ENCODE measurements at places on chromosomes 7 and 10. TPM values are rescaled to one million over a fixed set of nuclear protein-coding genes. Genes with fewer than 3 reads are reported as not detected.

DNA sequence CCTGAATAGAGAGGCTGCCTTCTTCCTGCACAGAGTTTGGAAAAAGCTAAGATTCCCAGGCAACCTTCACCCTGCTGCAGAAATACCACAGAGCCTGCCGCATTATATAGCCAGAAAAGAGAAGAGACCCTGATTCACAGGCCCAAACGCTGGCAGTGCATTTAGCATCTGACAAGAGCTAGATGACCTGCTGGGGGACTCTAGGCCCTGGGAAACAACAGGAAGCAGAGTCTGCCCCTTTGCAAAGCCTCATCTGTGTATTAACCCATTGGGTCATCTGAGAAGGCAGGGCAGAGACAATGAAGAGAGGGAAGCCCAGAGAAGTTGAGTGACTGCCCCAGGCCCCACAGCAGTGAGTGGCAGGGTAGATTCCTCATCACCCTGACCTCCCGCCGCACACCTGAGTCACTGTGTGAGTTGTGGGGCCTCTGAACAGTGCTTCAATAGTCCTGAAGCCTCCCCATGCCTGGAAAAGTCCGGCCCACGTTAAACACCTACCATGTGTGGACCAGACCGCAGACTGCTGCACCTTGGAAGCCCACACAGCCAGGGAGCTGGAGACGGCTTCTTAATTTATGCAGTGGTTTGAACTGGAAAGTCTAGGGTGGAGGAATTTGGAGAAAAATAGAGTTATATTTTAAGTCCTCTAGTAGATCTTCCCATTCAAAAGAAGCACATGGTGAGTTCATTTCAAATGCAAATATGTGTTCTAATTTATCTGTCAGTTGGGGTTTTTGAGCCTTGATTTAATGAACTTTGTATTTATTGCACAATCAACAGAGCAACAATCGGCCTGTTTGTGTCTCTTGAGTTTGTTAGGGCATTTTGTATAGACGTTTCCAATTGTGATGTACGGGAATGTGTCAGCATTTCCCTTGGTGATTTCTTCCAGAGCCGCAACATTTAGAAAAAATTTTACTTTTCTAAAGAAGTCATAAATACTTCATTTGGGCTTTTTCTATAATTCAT lies 80.4 kb upstream of the GPR26 start:
- DNase-seq, result no peak

DNA sequence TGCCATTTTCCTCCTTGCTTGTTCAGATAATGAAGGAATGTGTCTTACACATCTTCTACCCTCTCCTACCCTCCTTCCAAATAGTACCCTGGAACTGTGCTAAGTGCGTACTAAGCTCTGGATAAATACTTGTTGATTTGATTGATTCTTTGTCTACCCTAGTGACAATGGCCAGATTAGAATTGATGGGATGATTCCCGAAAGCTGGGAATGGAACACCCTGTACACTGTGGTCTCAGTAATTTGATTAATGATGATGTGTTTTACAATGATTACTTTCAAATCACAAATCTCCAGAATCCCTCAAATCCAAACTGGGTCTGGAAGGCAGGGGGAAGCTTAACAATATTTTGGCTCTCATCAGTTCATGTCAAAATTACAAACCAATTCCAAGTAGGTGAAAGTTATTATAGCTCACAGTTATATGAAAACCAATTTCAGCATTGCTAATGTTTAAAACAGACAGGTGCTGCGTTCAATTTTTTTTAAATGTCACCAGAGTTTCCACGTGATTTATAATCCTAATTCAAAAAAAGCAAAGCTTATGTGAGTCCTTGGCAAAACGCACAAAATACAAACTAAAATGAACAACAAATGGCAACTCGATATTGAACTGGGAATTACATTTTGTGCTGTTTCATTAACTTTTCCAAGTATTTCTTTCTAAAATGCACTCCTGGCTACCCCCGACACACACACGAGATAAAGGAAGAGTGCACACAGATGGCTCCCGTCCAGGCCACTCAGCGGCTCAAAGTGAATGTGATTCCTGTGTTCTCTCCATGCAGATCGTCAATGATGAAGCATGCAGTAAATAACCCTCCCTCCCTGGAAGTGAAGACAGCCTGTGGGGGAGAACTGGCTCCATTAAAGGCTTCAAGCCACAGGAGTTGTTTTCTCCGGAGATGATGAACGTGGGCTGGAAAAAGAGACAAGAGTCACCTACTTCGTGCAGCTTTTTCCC lies 21.7 kb upstream of the ADRB1 start:
- no peak for DNase-seq

DNA sequence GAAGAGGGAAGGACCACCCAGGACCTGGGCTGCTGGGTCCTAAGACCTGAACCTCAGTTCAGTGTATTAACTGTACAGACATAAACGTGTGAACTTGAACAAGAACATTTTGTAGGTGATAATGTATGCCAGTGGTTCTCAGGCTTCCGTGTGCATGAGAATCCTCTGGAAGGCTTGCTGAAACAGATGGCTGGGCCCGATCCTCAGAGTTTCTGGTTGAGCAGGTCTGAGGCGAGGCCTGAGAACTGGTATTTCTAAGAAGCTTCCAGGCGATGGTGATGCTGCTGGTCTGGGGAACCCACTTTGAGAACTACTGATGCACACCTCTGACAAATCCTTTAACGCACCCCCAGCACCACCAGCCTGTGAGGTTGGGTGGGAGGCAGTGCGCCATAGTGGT lies 70.4 kb downstream of the CDH23 start:
- DNase-seq, result no peak

GRCh38 chr7:98107313-98107721 lies 655 bp downstream of the LMTK2 start:
- no peak for DNase-seq

DNA sequence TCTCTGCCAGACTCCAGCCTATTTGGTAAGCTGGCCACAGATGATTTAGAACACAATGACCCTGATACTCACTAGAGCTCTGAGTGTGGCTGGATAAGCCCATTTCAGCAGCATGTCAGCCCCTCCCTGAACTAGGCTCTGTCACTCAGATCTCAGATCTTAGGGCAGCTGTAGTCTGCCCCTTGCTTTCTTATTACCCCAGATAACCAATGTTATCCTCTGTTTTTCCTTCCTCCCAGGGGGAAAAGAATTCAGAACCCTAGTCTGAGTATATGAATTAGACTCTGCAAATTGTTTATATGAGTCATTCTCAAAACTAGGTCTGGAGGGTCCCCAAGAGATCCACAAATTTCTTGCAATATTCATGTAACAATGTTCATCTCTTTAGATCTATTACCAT lies 286.2 kb downstream of the KCNMA1 start:
- DNase-seq, result no peak

DNA sequence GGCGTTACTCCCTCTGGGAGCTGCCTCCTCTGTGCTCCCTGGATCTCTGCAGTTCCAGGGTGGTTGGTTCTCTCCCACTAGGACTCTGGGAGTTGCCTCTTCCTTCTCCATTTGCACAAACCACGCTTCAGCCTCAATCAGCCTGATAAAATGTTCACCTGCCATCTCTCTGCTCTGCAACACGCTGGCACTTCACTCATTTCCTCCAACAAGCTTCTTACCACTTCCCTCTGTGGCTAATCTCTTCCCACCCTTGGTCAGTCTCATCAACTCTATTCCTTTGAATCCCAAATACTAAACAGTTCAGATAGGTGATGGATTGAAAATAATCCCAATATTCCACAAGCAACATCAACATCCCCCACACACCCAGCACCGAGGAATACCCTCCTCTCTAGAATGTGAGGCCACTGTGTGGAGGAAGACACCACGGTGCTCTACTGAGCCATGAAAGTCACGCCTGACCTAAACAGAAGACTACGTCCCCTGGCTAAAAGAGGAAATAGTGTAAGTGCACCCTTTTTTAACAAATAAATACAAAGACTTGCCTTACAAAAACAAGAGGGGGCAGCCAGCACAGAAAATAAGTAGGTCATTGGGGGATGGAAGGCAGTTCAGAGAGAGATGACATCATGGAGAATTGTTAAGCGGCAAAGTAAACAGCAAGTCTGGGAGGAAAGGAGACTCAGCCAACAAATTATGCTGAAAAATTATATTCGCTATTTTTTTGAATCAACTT lies 1.9 kb upstream of the FAM170B start:
- no peak for DNase-seq

GRCh38 chr7:81736091-81736490 lies 33.8 kb downstream of the HGF start:
- no peak for DNase-seq

DNA sequence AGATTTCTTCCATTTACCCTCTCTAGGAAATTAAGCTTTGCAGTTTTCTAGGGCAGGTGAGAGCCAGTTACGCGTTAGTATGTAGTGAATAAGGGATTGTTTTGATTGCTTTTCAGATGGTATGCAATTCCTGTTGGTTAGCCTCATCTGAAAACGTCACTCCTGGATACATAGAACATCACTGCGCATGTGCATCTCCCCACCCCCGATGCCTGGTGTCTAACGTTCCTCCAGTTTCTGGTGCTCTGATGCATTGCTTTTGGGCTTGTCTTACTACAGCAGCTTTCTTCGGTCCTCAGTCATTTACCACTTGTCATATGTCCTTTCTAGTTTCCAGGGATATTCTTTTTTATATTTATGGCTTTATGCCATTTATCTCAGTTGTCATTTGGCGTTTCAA lies 22.5 kb downstream of the MLLT10 start:
- no peak for DNase-seq

- DNase-seq, result no peak
Measured at GRCh38 chr7:66142334-66142733, 27.7 kb downstream of the CRCP start.

DNA sequence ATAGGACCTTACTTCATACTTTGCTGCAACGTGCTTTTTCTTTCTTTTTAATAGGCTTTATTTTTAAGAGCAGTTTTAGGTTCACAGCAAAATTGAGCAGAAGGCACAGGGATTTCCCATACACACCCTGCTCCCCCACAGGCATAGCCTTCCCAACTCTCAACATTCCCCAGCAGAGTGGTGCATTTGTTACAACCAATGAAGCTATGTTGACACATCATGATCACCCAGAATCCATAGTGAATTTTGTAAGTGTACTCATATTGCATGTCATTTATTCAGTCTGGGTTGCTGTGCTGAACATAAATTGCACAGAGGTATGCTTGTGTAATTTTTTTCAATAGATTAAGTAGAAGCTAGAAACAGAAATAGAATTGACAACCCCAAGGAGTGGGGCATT lies 327.3 kb downstream of the INHBA start:
- no peak for DNase-seq

GRCh38 chr10:33542752-33543505 lies 208.5 kb upstream of the NRP1 start:
- no peak for DNase-seq

GRCh38 chr7:89377219-89377618 lies 581.7 kb upstream of the TEX47 start:
- no peak for DNase-seq

DNA sequence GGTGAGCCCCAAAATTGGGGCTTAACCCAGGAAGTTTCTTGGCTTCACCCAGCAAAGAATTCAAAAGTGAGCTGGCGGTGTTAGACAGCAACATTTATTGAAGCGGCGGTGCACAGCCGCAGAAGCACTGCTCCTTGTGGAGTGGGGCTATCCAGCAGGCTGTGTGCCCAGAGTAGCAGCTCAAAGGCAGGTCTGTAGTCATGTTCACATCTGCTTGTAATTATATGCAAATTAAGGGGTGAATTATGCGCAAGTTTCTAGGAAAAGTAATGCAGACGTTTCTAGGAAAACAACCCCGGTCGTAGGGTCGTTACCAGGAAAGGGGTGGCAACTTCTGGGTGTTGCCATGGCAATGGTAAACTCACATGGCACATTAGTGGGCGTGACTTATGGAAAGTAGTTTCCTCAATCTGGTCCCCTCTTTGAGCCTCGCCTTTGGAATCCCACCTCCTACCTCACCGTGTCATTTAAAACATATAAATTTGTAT lies 13.7 kb upstream of the KBTBD2 start:
- peak; percentile 69 for DNase-seq

DNA sequence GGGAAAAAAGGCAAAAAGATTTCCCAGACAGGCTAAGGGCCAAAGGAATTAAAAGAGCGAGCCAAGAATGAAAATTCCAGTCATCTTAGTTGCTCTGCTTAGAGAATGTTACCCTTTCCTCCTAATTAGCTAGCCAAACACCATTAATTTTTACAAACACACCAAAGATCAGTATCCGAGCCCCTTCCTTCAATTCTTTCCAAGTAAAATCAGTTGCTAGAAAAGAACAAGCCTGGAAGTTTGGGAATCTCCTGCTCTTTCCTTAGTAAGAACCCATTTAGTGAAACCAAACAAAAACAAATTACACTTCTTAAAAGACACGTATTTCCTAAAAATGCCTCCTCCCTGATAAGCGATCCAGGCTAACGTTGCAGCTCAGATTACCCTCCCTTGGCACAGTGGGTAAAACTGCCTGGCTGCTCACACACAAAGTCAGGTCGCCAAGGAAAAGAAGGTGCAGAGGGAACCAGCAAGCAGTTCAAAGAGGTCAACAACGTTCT lies 57.1 kb upstream of the ABLIM1 start:
- DNase-seq, result no peak

DNA sequence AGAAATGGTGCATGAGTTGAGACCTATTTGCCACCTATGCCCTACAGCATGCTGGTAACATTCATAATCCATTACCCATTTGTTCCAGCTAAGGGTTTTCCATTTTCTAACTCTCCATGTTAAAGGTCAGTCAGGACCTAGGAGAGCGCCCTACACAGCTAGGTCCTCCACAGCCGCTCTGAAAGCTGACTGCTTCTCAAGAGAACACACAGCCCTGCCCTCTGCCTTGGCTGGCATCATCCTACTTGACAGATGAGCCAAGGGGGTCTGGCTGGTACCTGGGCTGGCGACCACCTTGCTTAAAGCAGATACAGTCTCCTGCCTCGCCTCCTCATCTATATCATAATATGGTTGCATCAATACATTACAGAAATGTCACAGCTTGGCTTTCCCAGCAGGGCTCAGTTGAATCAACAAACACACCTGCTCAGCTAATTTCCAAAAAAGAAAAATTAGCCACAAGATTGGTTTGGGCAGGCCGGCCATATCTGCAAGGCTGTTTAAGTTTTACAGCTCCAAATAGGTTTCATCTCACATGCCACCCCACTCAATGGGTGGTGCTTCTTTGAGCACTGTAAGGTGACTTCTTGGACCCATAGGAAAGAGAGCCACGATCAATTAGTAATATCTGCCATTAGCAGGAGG lies 17.3 kb downstream of the TLL2 start:
- no peak for DNase-seq

HTR5A gene
- polyA plus RNA-seq, result not detected

OIT3 gene
- not detected for polyA plus RNA-seq

TWIST1 gene
- not detected for polyA plus RNA-seq

BMPER gene
- not detected for polyA plus RNA-seq

CPA5 gene
- 69.2 TPM for polyA plus RNA-seq
